H1 (cell line): ENCODE measurements at places on chromosomes 13 and 19. TPM values are rescaled to one million over a fixed set of nuclear protein-coding genes. Genes with fewer than 3 reads are reported as not detected.

- no peak for DNase-seq
Observed at GRCh38 chr13:34409496-34410182, 532.4 kb upstream of the NBEA start.

TUBB4A gene
- total RNA-seq, result 21.2 and 30.4 TPM in 2 replicates

- DNase-seq, result no peak
Observed at GRCh38 chr13:59277106-59277505, 886.6 kb downstream of the DIAPH3 start.

GRCh38 chr19:32171719-32172151 is 173.7 kb upstream of the ZNF507 start:
- no peak for DNase-seq

ZNF563 gene
- total RNA-seq, result 2.3 and 3.0 TPM in 2 replicates

DNA sequence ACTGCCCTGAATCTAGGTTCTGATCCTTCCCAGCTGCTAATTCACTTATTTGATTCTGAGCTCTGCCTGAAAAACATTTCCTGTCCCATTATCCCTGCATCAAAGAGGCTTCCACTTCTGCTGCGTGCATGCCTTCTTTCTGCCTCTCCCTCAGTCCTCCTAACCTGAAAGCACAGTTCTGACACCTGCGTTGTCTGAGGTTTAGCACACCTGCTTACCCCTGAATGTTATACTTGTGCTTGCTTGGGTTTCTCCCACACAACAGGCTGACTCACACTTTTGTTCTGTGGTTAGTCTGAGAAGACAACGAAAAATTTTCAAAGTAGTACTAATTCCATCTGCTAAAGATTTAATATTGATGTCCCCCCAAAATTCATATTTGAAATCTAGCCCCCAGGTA is 3.1 kb upstream of the SOHLH2 start:
- DNase-seq, result no peak

TLE5 gene
- total RNA-seq, result 187 and 197 TPM in 2 replicates

DNA sequence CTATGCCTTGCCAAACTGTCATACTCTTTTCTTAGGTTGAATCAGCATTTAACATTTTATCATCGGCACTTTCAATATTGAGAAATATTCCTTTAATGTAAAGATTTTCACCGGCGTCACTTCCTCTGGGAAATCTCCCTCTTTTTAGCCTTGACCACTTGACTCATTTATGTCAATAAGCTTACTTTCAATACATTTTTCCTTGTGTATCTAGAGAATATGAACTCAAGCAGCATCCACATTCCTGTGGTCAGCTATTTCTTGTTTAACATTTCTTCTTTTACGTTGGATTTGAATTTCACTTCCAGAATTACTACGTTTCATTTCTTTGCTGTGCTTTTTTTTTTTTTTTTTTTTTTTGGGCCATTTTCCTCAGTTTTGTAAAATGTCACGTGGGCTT is 271.2 kb upstream of the HTR2A start:
- no peak for DNase-seq

DNA sequence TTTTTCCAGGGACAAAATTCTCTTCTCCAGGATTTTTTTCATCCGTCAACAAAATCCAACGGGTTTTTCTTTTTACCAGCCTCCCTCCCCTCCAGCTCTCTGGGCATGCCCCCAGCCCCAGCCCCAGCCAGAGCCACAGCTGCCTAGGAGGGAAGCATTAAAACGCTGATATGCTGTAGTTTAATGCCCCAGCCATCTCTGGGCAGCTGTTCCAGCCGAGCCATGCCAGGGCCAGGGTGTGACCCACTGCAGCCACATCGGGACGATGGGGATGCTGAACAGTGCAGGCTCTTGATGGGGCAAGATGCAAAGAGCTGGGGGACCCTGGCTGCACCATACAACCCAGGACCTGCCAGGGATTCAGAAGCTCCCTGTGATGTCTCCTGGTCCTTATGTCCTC is 32.1 kb downstream of the TSHZ3 start:
- DNase-seq, result no peak

GRCh38 chr13:36207672-36208071 is 6.7 kb downstream of the SOHLH2 start:
- DNase-seq, result no peak

DNA sequence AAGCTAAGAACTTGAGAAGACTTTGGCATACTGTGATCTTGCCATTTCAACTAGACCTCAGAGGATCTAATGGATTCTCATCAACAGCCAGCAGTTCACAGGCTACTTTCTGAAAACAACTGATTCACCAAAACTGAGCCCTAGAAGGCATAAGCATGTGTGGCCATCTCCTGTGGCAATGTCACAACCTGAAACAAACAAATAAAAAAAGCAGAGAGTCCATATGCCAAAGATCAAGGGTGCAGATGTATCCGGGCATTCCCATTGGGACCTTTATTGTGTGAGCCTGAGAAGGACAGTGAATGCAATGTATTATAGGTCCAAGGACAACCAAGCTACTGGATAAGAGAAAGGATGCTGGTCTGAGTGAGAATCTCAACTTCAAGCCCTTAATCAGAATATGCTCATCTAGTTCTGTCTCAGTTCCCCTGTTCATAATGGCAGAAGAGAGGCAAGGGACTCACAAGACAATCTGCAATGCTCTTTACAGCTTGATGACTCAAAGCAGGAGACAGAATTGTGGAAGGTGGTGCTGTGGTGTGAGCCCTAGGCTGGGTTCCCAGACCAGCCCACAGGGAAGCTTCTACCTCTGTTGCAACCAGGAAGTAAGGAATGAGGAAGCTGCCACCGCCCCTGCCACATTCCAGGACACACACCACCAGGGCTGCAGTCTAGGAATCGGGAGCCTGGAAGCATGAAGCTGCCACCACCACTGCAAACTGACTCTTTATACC is 133.7 kb downstream of the RAP2A start:
- no peak for DNase-seq

- DNase-seq, result no peak
Observed at GRCh38 chr13:99429670-99430069, 71.6 kb upstream of the TM9SF2 start.

DNA sequence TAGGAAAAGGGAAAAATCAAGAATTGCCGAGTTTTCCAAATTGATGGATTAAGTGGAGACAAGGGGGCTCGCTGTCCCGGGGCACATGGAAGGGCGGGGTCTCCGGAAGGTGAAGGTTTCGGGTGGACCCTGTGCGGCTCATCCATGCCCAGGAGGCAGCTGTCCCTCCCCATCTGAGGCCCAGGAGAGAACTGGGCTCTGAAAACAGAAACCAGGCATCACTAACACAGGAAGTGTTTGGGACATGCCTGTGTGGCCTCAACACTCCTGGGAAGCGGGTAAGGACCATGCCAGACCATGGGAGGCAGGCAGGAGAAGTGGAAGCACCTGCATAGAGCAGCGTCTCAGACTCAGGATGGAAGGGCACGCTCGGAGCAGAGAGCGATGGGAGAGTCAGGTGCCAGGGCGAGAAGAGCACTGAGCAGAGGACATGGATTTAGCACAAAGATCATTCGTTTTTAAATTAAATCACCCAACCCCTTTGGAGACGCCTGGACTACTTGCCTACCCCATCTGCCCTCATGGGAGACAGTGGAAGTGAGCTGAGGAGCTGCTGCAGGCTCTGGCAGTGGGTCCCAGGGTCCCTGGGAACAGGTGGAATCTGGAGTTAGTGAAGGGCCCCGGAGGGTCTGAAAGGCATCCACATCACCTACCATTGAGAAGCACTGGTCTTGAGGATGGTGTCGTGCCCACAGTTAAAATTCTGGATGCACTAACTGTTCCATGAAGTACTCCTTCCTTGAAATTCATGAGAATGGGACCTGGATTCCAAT is 183.2 kb upstream of the SOX1 start:
- DNase-seq, result peak; percentile 28

DNA sequence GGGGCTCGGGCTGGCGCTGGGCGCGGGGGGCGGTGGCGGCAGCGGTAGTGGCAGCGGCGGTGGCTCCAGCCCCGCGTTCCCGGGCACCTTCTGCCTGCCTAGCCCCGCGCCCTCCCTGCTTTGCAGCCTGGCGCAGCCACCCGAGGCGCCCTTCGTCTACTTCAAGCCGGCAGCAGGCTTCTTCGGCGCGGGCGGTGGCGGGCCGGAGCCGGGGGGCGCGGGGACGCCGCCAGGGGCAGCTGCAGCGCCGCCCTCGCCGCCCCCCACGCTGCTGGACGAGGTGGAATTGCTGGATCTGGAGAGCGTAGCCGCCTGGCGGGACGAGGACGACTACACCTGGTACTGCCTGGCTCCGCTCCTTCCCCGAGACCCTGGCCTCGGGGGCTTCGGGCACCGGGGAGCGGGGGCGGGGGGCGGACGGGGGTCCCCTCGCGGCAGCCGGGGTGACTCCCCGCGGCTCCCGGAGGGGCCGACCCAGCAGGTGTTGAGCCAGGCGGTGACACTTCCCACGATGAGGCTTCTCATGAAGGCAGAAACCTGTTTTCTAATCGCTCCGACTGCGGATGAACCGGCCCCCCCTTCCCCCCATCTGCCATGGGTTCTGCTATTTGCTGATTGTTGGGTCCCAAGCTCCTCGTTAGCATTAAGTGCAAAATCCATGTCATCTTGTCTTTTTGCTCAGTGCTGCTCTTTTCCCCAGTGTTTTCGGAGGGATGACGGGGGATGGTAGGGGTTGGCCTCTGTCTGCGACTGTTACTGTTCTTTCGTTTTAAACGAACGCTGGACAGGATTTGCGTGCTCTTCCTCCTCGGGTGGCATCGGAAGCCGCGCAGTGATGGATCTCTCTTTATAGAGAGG is 943 bp downstream of the SLAIN1 start:
- peak; percentile 67 for DNase-seq

DNA sequence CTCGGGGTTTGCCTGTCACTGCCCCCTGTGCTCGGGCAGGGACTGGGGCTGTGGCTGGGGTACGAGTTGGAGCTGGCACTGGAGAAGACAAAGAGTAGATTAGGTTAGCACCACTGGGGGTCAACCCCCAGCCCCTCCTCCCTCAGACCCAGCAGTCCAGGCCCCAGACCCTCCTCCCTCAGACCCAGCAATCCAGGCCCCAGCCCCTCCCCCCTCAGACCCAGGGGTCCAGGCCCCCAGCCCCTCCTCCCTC is 19.1 kb downstream of the ZNF575 start:
- DNase-seq, result no peak

DNA sequence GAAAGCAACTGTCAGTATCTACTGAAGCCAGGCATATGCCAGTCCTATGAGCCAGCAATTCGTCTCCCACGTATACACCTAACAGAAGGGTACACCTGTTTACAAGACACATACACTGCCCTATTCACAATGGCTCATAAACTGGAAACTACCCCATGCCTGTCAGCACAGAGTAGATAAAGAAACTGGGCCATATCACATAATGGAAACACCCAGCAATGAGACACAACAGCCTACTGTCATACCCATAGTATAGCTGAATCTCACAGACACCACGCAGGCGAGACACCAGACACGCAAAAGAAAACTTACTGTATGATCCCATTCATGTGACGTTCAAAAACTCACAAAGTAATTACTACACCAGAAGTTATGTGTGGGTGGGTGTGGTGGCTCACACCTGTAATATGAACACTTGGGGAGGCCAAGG is 15.7 kb downstream of the NOSIP start:
- no peak for DNase-seq

MVB12A gene
- total RNA-seq, result 36.8 and 37.9 TPM in 2 replicates

- DNase-seq, result no peak
Observed at GRCh38 chr19:16398530-16399249, 73.1 kb downstream of the EPS15L1 start.

- peak; percentile 95 for DNase-seq
Observed at GRCh38 chr19:12052497-12053169, at the start of gene ZNF878. Gene ZNF878 (minus strand): TSS chr19:12052961. CDS start chr19:12052801, 160 bp downstream.

- DNase-seq, result no peak
Observed at GRCh38 chr13:77196052-77196618, 130.8 kb downstream of the MYCBP2 start.

- DNase-seq, result no peak
Observed at GRCh38 chr19:43818500-43818899, 8.6 kb upstream of the ZNF283 start.

DNA sequence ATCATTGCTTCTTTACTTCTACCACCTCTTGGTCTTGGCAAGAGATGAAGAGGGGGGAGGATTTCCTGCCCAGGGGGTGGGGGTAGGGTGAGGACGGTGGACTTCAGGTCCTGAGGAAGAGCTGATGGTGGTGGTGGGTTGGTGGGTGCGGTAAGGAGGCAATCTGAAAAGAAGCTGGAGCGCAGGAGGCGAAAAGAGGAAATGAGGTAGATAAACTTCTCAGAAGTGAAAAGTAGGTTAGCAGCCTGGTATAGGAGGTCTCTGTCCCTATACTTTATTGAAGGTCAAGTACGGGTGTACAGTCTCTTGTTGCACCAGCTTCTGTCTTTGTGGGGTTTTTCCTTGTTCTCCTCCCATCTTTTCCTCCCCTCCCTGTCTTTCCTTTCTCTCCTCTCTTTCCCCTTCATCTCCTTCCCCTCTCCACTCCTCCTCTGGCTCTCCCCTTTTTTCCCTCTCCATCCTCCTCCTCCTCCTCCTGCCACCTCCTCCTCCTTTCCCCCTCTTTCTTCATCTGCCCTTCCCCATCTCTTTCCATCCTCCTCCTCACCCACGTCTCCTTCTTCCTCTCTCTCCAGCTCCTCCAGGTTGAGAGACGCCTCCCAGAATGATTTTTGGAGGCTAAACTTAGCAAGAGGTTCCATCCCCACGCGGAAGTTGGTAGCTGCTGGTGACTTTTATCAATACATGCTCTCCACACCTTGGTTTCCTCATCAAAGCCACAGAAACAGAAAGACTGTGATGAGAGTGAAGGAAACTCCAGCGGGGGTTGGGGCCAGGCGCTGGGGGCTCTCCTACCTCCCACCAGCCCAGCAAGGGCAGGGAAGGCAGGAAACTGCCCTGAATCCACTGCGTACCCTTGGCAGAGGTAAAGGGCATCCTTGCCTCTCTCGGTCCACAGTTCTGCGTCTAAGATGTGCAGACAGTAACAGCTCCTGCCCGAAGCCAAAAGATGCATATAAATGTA is 15.3 kb downstream of the TNFSF14 start:
- DNase-seq, result no peak

EFNB2 gene
- 10.3 and 12.0 TPM in 2 replicates for total RNA-seq

DNA sequence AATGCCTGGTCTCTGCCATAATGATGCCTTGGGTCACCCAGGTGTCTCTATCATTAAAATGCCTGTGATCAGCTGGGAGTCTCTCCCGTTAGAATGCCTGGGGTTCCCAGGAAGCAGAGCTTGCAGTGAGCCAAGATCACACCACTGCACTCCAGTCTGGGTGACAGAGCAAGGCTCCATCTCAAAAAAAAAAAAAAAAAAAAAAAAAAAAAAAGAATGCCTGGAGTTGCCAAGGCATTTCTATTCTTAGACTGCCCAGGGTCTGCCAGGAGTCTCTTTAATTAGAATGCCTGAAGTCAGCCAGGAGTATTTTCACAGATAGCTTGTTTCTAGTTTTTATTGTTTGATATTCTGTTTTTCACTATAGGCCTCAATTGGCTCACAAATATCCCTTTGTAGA is 1552.5 kb downstream of the UQCRFS1 start:
- no peak for DNase-seq

- DNase-seq, result no peak
Observed at GRCh38 chr13:57314897-57315520, 148.0 kb downstream of the PRR20E start.
